ENCODE measurements at places on chromosomes 11 and 22.

GRCh38 chr11:111335549-111335948 lies 37.2 kb downstream of the POU2AF3 start:
- DNase-seq: no peak

DNA sequence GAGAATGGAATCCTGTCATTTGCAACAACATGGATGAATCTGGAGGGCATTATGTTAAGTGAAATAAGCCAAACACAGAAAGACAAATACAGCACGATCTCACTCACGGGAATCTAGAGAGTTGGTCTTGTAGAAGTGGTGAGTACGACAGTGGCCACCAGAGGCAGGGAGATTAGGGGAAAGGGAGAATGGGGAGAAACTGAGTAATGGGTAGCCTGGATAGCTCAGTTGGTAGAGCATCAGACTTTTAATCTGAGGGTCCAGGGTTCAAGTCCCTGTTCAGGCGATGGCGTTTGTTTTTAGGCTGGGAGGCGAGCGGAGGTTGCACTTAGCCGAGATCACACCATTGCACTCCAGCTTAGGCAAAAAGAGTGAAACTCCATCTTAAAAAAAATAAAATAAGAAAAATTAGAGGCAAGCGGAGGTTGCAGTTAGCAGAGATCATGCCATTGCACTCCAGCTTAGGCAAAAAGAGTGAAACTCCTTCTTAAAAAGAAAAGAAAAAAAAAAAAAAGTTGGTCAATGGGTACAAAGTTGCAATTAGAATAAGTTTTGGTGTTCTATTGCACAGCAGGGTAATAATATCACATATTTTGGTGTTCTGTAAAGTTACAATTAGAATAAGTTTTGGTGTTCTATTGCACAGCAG lies 95.7 kb upstream of the UBASH3B start:
- DNase-seq: no peak

- DNase-seq: no peak
Measured at GRCh38 chr11:68261006-68261405, 10.8 kb downstream of the C11orf24 start.

GRCh38 chr22:36658900-36659299 lies 44.7 kb downstream of the CACNG2 start:
- no peak for DNase-seq

DNA sequence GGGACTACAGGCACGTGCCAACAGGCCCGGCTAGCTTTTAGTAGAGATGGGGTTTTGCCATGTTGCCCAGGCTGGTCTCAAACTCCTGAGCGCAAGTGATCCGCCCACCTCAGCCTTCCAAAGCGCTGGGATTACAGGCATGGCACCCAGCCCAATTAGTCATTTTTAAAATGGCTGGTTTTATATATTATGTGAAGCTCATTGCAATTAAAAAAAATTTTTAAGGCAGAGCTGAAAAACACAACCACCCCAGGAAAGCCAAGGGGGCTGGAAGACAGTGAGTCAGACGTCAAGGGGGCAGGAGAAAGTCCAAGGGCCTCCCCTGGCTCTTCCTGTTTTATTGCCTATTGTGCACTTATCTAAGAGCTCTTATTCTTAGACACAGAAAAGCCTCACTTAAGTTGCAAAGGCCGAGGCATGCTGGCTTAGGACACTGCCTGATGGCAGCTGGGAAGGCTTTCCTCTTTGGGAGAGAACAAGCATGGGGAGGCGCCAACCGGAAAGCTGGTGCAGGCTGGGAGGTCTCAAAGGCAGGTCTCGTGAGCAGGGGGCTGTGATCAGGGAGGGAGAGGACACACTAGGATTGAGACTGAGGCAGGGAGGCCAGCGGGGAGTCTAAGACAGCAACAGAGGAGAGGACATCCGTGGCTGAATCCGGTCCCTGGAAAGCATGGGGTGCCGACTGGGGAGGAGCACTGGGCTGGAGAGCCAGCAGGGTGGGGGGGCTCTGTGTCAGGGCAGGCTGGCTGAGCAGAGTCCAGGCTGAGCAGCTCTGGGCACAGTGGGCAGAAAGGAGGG lies 11.1 kb upstream of the OSM start:
- DNase-seq: no peak

GRCh38 chr11:35101223-35101622 lies 37.7 kb upstream of the CD44 start:
- DNase-seq: no peak

DNA sequence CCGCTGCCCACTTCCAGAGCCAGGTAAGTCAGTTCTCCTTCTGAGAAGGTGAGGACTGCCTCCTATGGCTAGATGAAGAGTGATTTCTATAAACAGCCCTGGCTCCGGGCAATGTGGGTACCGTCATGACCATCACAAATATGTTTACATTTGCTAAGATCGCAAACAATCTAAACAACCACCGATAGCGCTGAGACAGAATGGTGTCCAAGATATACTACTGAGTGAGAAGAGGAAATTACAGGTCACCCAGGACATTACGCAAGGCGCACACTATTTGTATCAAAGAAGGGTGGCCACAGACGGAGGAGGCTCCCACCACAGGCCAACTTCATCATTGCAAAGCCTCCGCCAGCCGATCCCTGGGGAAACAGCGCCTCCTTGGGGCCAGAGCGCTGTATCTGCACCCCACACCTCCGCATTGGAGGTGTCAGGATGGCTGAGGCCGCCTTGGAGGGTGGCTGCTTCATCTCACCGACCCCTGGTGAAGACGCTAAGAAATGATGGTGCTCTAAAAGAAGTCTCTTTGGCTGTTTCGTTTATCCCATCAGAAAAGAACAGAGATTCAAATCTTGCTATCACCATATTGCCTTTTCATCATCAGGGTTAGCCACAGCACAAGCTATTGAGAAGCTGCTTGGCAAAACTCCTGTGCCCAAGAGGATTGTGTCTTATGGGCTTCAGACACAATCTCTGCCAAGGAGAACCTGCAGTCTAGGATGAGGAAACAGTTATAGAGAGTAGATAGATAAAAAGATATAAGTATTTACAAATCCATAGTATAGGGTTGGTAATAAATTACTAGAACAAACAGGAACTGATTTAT lies 12.3 kb upstream of the ASRGL1 start:
- no peak for DNase-seq

GRCh38 chr11:123454060-123454651 lies 24.1 kb downstream of the GRAMD1B start:
- no peak for DNase-seq

DNA sequence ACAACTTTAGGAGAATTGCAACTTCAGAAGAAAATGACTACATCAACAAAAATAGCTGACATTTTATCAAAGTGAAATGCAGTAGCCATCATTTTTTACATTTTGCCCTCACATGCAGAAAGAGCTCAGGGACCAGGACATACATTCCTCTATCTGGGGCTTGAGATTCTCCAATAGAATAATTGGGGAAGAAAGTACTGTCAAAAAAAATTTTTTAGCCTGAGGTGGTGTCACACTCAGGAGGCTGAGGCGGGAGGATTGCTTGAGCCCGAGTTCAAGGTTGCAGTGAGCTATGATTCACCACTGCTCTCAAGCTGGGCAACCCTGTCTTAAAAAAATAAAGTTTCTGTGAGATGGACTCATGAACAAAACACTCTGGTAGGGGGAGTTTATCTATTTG lies 32.2 kb upstream of the DEPDC7 start:
- no peak for DNase-seq

- no peak for DNase-seq
Measured at GRCh38 chr11:65640483-65641296, 2.8 kb downstream of the SIPA1 start.

GRCh38 chr11:59152312-59152951 lies 9.8 kb downstream of the FAM111A start:
- DNase-seq: no peak

- no peak for DNase-seq
Measured at GRCh38 chr11:131652231-131652630, 281.8 kb downstream of the NTM start.

GRCh38 chr22:30861688-30862552 lies 106.7 kb downstream of the MORC2 start:
- DNase-seq: no peak

DNA sequence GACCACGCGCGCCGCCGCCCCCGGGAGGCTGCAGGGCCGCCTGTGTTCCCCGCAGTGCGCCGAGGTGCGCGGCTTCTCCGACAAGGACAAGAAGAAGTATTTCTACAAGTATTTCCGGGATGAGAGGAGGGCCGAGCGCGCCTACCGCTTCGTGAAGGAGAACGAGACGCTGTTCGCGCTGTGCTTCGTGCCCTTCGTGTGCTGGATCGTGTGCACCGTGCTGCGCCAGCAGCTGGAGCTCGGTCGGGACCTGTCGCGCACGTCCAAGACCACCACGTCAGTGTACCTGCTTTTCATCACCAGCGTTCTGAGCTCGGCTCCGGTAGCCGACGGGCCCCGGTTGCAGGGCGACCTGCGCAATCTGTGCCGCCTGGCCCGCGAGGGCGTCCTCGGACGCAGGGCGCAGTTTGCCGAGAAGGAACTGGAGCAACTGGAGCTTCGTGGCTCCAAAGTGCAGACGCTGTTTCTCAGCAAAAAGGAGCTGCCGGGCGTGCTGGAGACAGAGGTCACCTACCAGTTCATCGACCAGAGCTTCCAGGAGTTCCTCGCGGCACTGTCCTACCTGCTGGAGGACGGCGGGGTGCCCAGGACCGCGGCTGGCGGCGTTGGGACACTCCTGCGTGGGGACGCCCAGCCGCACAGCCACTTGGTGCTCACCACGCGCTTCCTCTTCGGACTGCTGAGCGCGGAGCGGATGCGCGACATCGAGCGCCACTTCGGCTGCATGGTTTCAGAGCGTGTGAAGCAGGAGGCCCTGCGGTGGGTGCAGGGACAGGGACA lies 2.7 kb downstream of the NLRP6 start:
- no peak for DNase-seq

DNA sequence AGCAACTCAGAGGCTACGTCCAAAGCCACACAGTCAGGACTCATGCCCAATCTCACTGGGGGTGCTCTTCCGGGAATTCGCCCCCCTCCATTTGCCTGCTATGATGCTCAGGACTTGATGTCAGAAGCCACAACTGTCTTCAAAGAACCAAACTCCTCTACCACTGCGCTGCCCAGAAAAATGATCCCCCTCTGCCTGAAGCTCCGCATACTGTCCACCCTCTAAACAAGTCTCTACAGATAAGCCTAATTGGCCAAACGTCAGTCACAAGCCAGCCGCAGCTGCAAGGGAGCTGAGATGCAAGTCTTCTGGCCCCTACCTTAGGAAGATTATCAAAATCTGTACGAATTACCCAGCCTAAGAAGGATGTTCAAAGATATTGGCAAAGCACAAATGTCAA lies 294.6 kb downstream of the BUD13 start:
- no peak for DNase-seq

DNA sequence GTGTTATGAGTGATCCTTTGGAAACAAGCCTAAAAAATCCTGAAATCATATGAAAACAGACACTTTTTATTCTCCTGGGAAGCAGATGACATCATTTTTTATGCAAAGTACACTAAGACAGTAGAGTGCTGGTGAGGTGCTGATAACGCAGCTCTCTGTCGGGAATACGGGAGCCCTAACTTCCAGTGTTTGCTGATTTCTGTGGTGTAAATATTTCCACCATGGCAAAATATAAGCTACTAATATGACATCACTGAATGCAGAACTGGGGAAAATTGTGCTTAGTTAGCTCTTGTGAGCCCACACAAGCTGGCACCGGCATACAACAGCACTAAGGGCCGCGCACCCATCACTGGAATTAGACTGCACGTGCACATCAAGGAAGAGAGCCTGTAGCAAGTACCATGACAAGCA lies 82.6 kb downstream of the FAM76B start:
- DNase-seq: no peak

GRCh38 chr22:42884616-42885375 lies 27.7 kb upstream of the ARFGAP3 start:
- no peak for DNase-seq

Measured in stimulated activated CD8-positive, alpha-beta memory T cell treated with anti-CD3 and anti-CD28 coated beads, Interleukin-4, amount 100 ng/mL, for 4 hours (primary cell).